Stimulated activated CD8-positive, alpha-beta memory T cell treated with anti-CD3 and anti-CD28 coated beads, Interleukin-15, amount 100 ng/mL, for 24 hours (primary cell): ENCODE measurements at places on chromosomes 4 and X.

GRCh38 chrX:11188664-11189063 lies 77.5 kb downstream of the HCCS start:
- DNase-seq, result no peak

GRCh38 chr4:47798165-47798564 lies 39.7 kb downstream of the CORIN start:
- DNase-seq, result no peak

DNA sequence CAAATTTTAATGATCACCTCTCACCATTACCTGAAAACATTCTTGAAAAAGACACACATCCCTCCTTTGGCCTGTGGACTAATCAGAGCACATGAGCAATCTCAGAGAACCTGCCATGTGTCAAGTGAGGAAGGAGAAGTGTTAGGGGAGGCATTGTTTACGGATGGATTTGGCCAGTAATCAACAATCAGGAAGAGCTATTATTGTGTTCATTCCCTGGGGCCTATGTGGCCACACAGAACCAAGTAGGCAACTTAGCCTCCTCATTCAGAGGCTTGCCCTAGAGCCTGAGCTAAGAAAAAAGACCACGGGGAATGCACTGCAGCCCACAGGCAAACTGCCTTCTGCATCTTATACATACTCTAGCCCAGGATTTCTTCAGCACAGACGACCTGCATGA lies 40.6 kb upstream of the DOCK11 start:
- no peak for DNase-seq

DNA sequence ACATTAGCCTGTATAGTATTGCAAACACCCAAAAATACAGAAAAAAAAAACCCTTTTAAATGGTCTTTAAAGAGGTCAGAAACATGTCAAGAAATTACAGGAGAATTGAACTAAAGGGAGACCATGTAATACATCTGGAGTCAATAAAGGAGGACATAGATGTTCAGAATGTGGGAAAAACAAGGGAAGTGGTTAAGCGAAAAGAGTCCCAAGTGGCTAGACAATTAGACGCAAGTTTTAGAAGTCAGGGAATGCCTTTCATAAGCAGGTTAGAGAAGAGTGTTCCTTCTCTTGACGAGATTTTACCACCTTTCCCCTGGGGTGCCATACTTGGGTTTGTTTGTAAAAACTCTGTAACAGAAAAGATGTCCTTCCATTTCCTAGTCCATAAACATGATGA lies 7.8 kb downstream of the LNX1 start:
- no peak for DNase-seq

GRCh38 chr4:42914937-42915336 lies 22.4 kb downstream of the GRXCR1 start:
- DNase-seq, result no peak

GRCh38 chr4:183738081-183738673 lies 79.1 kb downstream of the TRAPPC11 start:
- DNase-seq, result no peak

- DNase-seq, result no peak
Observed at GRCh38 chrX:122046815-122047214, 999.4 kb downstream of the GLUD2 start.

GRCh38 chr4:53905941-53906377 lies 158.4 kb downstream of the CHIC2 start:
- DNase-seq, result no peak

DNA sequence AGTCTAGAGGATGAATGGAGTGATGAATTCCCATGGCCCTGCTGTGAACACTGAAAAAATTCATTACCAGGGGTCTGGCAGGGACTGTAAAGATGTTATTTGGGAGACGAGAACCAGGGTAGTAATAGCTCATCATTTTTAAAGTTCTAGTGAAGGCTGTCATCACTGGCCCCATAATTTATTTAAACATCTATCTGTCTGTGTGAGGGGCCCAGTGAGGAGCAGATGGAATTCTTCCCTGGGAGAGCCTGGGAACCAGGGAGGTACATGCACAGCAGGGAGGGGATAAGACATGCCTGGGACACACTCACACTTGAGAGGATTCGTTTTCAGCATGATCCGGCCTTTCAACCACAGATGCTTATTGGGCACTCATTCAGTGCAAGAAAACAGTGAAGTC lies 162.0 kb downstream of the PDGFRA start:
- no peak for DNase-seq

DNA sequence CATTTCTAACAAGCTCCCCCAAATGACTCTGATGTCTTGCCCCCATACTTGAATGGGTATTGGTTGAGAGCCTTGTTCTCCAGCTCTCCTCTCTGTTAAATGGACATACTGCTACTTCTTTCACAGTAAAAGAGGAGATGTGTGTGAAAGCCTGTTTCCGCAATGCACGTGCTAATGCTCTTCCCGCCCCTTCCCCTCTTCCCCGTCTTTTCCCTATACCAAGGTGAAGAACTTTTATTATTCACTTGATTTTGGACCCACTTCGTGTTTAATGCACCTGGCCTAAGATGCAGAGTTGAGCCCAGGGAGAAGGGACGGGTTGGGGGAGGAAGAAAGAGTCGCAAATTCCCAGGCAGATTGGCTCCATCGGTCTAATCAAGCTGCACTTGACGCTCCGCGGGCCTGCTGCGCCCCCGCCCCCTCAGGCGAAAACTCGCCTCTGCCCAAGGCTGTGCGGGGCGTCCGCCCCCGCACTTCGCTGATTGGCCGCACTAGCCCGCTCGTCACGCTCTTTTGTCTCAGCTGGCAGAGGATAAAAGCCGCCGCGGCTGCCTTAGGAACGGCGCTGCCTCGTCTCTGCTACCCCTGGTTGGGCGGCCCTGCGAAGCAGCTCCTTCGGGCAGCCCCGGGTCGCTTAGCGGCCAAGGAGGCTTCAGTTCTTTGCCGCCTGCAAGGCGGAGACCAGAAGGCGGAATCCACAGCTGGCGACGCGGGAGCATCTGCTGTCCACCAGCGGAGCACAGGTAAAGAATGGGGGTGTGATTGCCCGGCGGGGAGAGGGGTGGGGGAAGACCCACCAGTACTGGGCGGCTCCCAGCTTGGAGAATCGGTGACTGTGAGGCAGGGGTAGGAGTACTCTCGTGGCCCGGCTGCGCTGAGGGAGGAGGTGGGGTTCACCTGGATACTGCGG lies at the start of gene ZCCHC12:
TSS of gene ZCCHC12 (plus strand) at position 562 of the 910 bp plus-strand sequence. CDS start 1,421 bp downstream, outside the sequence.
- no peak for DNase-seq

GRCh38 chr4:3878678-3879077 lies 112.5 kb downstream of the ADRA2C start:
- no peak for DNase-seq

DNA sequence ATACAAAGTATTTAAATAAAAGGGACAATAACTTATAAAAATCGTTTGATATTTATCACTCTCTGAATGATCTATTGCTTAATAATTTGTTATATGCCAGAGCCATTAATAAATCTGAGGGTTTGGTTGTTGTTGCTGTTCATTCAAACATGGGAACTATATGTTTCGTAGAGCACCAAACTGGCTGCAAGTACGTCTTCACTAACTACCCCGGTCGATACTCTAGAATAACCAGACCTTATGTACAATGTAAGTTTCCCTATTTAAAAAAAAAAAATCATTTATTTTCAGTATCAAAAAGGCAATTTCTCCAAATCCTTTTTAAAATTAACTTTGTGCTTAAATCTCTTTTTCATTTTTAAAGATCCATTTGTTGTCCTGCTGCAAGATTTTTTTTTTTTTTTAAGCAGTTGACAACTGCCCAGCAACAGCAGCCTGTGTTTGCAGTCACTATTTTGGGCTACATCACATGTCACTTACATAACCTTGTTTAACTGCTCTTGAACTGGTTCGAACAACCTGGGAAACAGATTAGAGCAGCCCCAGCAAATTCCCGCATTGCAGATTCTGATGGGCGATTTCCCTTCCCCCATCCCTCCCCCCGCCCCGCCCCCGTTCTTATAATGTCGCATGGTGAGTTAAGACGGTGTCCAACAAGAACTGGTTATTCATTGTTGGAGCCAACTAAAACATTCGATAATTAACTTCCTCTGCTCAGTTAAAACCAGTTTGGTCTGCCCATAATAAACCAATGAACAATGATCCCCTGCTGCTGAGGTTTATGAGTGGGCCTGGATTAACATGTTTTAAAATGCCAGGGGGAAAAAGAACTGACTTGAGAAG lies 238.9 kb downstream of the NR3C2 start:
- DNase-seq, result no peak

DNA sequence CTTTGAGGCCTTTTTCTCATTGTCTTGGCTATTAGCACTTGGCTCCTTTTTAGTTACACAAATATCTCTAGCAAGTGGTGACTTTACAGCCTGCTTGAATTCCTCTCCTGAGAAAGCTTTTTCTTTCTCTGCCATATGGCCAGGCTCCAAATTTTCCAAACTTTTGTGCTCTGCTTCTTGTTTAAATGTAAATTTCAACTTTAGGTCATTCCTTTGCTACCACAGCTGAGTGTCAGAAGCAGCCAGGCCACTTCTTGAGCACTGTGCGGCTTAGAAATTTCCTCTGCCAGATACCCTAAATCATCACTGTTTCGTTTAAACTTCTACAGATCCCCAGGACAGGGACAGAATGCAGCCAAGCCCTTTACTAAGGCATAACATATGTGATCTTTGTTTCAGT lies 222.4 kb downstream of the FBXO8 start:
- DNase-seq, result no peak

- DNase-seq, result no peak
Observed at GRCh38 chr4:169124661-169125060, 114.6 kb upstream of the CBR4 start.

DNA sequence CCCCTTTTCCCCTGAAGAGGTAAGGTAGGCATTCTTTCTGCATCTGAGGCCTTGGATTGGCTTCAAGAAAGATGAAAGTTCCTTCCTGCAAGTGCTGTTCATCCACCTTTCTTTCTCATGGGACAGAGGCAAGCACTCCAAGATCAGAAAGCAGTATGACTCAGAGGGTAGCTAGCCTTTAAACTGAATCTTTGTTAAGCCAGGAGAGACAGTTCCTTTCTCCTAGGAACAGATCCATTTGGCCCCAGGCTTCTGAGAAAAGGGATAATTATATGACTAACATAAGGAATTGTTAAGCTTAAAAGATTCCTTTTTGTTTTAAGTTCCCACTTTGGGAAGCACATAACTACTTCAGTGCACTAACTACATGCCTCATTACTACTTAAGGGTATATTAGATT lies 192.0 kb downstream of the PPP3CA start:
- DNase-seq, result no peak

GRCh38 chr4:186079694-186080093 lies 10.7 kb downstream of the TLR3 start:
- no peak for DNase-seq
